RPMI8226 (cell line): ENCODE measurements at places on chromosomes 3 and 15.

GRCh38 chr3:123025642-123026521 lies 1.7 kb downstream of the SEMA5B start:
- no peak for DNase-seq

DNA sequence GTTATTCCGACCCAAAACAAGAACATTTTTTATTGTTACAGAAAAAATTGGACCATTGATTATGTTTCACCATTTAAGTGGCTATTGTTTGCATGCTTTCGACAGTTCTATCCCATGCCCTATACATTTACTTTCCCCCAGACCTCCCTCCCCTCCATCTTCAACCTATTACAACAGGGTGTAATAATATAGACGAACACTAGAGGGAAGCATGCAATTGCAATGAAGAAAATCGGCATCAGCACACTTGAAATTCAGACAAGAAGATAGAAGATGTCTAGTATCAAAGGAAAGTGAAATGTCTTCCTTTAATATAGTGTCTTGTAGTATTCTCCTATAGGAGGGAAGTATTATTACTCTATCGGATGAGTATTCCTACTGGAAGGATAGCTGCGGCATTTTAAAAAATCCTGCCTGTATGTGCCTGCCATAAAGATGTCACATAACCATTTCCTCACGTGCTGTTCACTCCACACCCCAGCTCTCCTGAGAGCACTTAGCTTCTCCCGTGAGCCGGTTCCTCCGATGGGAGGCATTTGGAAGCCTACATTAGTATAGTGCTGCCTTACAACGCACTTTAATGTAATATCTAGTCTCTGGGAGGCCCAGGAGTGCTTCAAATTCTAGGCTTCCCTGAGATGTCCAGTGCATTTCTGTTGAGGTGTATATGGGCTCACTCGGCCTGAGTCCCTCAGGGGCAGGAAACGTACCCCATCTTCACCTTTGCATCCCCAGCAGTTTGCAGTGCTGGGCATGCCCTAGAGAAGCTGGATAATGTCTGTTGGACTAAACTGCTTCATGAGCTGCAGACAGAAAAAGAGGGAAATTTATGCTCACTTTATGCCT lies 17.8 kb upstream of the ERICH6 start:
- peak; percentile 73 for DNase-seq

DNA sequence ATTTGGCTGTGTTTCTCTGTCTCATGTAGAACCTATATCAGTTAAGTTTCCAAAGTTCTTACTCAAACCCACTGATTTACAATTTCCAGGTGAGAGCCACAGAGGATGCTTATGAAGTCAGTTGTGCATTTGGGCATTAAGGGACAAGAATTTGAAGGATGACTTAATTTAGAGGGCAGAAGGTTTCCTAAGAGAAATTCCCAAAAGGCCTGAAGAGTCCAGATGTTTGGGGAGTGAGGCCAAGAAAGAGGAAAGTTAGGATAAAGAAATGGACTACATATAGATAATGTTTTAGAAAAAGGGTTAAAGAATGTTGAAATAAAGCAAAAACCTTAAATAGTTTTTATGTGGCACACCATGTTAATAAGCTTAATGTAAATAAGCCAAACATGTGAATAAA lies 338.7 kb upstream of the GRM7 start:
- DNase-seq = no peak

DNA sequence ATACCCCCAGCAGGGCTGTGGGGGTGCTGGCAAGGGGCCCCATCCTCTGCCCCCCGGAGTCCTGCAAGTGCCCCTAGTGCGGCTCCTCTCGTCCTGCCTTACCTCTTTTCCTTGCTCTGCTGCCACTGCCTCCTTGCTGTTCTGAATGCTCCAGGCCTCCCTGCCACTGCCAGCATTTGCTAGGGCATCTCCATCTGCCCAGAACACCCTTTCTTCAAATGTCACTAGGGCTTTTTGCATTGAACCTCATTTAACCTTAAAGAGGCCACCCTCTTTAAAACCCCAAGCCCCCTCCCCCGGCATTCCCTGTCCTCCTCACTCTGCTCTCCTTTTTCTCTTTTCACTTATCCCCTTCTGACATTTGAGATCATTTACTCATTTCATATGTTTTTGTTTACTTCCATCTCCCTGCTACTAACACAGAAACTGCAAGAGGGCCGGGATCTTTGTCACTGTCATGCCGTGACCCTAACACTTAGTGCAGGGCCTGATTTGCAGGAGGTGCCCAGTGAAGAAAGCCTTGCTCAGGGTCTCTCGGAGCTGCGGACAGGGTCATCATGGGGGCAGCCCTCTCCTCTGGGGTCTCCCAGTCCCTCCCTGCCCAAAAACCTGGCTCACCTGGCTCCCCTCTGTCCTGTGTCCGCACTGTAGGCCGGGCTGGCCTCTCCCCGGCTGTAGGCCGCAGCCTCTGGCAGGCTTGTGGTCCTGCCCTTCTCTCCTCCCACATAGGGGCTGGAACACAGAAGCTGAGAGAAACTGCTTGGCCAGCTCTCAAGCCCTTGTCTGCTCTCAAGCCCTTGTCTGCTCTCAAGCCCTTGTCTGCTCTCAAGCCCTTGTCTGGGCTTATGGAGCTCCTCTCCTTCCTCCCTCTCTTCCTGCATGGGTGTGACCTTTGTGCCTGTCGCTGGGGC lies at the start of gene ACOX2:
Gene ACOX2 (minus strand): TSS at position 690 of the 911 bp plus-strand sequence. CDS start 2,084 bp downstream, outside the sequence.
- DNase-seq = no peak

DNA sequence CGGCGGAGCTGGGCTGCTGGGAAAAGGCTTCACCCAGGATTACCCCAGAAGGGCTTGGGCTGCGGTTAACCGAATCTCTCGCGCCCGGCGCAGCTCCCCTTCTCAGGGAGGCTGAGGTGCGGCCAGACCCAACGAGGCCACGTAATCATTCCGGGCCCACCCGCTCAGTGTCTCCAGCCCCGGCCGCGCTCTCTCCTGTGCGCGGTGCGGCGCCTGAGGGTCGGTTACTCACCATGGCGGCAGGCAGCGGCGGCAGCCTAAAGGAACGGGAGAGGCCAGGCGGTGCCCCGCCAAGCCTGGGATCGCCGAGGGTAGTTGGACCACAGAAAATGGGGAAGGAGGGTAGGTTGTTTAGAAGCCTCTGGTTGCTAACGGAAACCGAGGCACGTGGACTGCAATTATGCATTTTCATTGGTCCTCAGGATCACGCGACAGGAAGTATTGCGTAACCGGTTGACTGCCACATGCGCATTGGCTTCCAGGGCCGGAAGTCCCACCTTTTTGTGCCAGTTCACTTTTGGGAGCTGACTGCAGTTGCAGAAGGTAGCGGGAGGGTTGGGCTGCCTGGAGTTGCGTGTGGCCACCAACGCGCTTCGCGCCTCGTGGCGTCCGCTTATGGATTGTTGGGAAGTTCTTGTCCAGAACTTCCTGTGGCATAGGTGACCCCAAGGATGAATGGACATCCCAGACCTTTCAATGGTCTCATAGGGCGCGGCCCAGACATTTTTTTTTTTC lies at the start of gene LZTFL1:
Gene LZTFL1 (minus strand): TSS at position 363 of the 735 bp plus-strand sequence. CDS start 128 bp downstream, at position 235.
- DNase-seq = peak; percentile 98

- DNase-seq = peak; percentile 90
Observed at GRCh38 chr15:77187751-77188464, 117.0 kb upstream of the TSPAN3 start.

DNA sequence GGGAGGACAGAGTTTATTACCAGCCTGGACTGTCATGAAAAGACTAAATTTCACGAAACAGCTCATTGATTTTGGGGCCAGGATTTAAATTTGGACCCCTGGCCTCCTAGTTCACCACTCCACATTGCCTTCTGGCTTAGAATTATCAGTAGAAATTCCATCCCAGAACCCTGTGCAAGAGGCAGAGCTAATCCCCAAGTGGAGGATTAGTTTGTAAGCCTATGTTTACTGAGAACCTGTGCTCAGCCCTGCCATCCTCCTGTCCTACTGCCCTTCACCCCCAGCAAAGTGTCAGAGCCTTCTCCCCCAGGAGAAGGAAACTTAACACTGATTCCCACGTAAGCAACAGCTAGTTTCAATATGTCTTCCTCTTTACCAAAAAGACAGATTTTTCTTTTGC lies 99.4 kb downstream of the SST start:
- no peak for DNase-seq

GRCh38 chr15:68310178-68310803 lies 32.7 kb downstream of the FEM1B start:
- DNase-seq = peak; percentile 73

- DNase-seq = no peak
Observed at GRCh38 chr3:127707851-127708411, 35.2 kb downstream of the ABTB1 start.

DNA sequence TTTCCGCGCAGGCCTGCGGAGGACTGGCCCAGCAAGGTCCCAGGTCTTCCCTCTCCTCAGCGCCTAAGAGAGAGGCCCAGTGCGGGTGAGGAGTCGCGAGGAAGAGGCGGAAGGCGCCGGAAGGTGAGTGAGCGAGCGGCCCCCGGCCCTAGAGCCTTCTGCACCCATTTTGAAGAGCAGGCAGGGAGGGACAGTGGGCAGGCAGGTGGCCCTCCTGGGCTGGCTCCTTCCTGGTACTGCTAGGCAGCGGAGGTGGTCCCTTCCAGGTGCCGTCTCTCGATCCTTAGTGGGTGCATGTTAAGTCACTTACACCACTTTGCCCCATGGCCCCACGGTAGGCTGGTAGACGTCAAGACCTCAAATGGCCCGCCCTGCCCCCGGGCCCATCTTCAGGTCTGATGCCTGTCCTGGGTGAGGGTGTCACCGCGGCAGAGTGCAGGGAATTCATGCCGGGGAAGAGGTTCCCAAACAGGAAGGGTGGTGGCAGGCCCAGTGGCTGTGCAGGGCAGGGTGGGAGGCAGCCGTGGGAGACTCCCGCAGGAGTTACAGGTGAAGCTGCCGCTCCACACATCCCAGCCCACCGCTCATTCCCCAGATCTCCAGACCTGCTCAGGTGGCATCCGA lies 14.4 kb downstream of the PAK6 start:
- DNase-seq = no peak

- no peak for DNase-seq
Observed at GRCh38 chr15:100973351-100974111, 54.4 kb downstream of the LRRK1 start.
